ENCODE measurements at places on chromosomes 2 and 18.
A peak's percentile ranks its signal among the peaks of the same experiment; 100 is the strongest.

- no peak for DNase-seq
These were observed 55.9 kb upstream of the CREB1 start for GRCh38 chr2:207473931-207474235.

DNA sequence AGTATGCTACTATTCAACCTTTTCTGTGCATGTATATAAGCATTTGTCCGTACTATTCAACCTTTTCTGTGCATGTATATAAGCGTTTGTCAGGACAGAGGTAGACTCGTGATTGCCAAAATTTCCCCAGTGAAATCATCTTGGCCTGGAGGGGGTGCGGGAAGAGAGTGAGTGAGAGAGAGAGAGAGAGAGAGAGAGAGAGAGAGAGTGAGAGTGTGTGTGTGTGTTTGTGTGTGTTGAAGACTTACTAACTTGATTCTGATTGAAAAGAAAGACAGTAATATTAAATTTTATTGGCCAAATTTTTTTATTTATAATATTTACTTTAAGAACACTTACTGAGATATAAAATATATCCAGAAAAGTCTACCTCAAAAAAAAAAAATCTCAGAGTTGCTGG lies 19.1 kb downstream of the FAM117B start:
- no peak for DNase-seq

GRCh38 chr2:85511008-85511811 lies 27.8 kb upstream of the MAT2A start:
- DNase-seq, result no peak

GRCh38 chr2:123696799-123697410 lies 328.2 kb upstream of the CNTNAP5 start:
- no peak for DNase-seq

DNA sequence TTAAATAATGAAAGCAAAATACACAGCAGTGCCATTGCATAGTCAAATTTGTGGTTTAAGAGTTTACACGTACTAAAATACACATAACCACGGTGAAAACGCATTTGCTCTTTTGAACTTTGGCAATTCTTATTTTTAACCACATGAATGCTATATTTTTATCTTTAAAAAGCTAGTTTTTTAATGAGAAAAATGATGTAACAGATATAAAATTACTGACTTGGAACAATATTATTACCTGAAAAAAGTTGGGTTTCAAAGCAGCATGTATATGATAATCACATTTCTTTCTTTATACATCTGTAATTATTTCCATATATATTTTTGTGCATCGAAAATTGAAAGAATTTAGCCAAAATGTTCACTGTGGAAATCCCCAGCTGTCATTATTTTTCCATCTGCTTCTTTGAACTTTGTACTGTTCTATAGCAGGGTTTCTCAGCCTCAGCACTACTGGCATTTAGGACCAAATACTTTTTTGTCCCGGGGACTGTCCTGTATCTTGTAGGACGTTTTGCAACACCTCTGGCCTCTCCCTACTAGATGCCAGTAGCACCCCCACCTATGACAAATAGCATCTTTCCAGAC lies 75.9 kb upstream of the CAB39 start:
- no peak for DNase-seq

DNA sequence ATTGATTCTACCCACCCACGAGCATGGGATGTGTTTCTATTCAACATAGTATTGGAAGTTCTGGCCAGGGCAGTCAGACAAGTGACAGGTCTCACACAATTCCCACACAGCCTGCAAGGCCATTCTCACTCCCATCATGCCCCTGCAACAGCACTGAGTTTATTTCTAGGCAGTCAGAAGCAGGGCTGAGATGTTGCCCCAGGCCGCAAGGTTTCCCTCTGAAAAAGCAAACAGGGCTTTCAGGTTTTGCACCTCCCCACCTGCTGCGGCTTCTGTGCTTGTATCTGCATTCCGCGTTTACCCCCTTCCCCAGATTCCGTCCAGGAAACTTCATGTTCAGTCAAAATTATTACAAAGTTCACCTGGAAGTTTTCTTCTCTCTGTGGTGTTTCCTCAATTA lies 9.4 kb upstream of the TACR1 start:
- no peak for DNase-seq

GRCh38 chr2:140667203-140667602 lies 1463.6 kb downstream of the LRP1B start:
- DNase-seq, result no peak

DNA sequence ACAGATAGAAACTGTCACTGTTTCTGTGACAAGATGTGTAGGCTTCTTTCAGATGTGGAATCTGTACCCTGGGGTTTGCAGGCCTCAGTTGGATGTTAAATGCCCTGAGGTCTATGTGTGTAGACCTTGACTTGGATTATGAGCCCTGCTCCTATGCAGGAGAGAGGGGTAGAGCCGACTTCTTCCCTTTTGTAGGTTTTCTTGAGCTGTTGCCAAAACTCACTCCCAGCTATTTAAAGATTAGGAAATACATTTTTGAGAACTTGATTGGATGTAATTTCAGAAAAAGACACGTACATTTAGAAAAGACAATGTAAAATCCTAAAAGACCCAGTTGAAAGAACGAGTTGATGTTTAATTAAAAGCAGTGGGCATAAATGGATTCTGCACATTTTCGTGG lies 374.8 kb downstream of the SLC4A3 start:
- DNase-seq, result no peak

GRCh38 chr2:74834792-74835755 lies 1.1 kb downstream of the HK2 start:
- DNase-seq, result peak; percentile 84

GRCh38 chr2:236852100-236852976 lies 233.4 kb upstream of the COPS8 start:
- no peak for DNase-seq

DNA sequence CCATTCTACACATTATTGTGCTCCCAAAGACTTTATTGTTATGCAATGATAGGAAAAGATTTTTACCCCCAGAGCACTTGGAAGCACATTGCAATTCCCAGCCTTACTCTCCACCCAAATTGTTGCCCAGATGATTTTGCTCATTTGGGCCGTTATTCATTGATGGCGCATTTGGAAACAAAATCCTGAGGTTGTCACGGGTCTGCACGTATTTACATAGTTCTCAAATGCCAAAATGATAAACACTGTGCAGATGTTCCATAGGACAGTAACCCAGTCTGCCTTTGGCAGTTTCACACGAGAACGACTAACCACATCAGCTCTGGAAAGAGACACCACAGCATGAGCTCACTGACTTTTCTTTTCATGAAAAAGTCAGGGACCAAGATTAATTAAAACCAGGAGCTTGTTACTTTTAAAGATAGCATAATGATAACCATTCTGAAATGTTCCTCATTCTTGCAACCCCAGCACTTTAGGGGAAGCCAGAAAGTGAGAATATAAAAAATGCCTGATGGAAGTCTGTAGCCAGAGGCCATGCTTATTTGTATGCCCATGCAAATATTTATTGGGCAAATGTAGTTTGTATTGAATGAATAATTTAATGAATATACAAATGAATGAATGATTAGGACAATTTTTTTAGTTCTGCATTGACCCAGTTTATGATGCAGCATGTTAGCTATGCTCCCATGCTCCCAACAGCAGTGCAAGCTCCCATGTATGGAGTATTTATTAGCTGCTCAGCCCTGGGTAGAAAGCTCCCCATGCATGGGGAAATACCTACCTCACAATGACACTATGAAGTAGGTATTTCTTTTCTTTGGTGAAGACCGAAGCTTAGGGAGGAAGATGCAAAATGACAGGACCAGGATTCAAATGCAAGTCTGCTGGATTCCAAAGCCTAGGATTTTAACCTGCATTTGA lies 84.6 kb downstream of the MAIP1 start:
- no peak for DNase-seq

DNA sequence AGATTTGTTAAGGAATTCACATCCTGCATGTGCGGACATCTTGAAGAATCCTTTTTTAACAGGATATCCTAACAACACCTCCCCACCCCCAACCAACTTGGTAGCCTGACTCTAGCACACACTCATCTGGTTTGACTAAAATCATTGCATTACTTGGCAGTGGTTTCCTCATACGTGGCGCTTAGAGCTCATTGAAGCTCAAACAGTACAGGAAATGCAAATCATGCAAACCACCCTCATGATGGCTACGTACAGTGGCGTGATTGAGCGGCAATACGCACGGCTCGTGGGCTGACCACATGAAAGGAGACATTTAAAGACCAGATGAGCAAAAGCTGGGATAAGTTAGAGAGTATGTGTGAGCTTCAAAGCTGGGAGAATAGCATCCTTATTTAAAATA lies 336.2 kb downstream of the ZEB2 start:
- DNase-seq, result no peak

DNA sequence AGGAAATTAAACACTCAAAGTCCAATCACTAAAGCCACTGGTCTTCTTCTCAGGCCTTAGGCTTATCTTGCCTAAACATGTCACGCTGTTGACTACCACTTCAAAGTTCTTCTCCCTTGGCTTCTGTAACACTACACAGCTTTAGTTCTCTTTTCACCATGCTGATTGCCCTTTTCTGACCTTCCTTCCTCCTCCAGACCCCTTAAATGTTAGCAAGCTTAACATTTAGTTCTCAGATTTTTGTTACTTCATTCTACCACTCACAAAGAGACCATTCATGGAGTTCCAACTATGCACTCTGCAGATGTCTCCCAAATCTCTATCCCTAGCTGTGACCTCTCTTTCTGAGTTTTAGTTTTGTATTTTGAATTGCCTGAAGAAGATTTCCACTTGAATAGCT lies 64.4 kb downstream of the TTC21B start:
- no peak for DNase-seq

DNA sequence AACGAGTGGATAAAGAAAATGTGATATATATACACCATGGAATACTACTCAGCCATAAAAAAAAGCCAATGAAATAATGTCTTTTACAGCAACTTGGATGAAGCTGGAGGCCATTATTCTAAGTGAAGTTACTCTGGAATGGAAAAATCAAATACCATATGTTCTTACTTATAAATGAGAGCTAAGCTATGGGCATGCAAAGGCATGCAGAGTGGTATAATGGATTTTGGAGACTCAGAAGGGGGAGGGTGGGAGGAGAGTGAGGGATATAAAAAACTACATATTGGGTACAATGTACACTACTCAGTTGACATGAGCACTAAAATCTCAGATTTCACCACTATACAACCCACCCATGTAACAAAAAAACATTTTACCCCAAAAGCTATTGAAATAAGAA lies 1.7 kb upstream of the MSGN1 start:
- no peak for DNase-seq

- DNase-seq, result peak; percentile 59
These were observed 218.4 kb downstream of the CDH20 start for GRCh38 chr18:61551586-61551985.

DNA sequence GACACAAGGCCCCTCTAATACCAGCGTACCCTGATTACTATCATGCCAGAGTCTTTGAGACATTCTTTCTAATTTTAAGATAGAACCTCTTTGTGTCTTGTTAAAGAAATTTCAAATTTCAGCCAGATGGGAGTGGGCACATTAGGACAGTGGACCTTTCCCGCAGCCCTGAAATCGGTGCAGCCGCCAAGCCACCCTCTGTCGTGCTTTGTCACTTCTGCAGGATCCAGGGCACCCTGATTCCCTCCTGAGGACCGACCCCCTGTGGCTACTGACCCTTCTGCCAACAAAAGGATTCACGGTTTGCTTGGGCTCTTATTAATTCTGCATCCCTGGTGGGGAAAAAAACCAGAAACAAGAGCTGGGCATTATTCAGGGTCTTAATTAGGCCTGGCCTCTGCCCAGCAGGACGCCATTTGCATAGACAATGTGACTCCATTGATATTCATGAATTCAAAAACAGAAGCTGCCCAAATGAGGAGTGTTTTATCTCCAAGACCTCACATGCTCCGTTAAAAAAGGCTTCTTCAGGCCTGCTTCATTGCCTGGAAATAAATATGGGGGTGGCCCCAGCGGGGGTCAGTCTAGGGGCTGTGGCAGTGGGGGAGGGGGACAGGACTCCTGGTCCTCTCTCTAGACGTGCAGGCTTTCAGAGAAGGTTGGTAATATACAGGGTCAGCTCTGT lies 116.9 kb downstream of the ALPK2 start:
- DNase-seq, result peak; percentile 82

DNA sequence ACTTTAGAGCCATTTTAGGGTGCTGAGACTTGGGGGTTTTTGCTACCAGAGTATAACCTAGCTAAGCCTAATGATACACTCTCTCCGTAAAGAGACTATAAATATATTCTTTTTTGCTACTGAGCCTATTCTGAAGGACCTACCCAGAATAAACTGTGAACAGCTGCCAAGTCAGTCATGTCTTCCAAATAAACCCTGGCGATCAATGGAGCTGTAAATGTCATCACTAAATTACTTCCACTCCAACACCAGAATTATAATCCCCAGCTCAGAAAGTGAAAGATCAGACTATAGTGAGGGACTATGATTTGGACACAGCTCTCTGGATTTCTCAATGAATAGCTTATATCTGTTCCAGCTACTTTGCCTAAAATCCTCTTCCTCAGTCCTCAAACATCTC lies 178.9 kb downstream of the METTL4 start:
- DNase-seq, result no peak

DNA sequence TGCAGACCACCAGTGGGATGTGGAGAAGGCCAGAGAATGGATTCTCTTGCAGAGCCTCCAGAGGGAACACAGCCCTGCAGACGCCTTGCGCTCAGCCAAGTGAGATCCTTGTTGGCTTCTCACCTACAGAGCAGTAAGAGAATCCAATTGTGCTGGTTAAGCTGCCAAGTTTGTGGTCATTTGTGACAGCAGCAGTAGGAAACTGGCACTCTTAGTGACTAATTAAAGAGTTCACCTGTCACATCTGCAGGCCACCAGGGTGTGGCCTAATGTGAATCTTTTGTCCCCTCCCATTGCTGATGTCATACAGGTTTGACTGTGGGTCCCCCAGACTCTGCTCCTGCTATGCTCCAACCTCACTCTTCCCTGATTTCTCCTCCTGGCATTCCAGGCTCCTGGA lies 235.9 kb downstream of the TFCP2L1 start:
- no peak for DNase-seq

DNA sequence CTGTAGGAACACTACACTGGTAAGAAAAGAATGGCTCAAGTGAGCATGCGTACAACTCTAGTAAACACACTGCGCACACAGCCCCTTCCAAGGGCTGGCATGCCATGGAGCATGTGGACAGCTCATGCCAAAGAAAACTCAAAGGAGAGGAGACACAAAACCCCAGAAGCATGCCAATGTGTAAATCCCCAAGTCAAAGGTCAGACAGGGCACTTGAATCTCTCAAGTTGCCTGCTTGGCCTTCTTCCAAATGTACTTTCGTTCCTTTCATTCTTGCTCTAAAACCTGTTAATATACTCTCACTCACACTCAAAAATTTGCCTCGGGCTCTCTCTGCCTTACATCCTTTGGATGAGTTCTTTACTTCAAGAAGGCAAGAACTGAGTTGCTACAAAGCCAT lies 365.3 kb downstream of the NBAS start:
- DNase-seq, result no peak
